ENCODE measurements at places on chromosomes 16 and 17. TPM values are rescaled to one million over a fixed set of nuclear protein-coding genes. Genes with fewer than 3 reads are reported as not detected.

GRCh38 chr16:28010671-28011070 lies 52.8 kb downstream of the GSG1L start:
- H3K27me3 ChIP-seq = peaks cover 14% of the 10 kb centered on the region
- H3K4me3 ChIP-seq = no peak overlapping the region
- DNase-seq = no peak
- H3K27ac ChIP-seq = no peak overlapping the region
- no peaks in the 10 kb centered on the region for H3K4me1 ChIP-seq
- H3K36me3 ChIP-seq = no peaks in the 10 kb centered on the region

Gene SLC35G6
- not detected for total RNA-seq

GRCh38 chr17:2713881-2714280 lies 2.3 kb upstream of the CLUH start:
- DNase-seq = no peak
- no peaks in the 10 kb centered on the region for H3K27me3 ChIP-seq
- peaks cover 29% of the 10 kb centered on the region for H3K4me1 ChIP-seq
- H3K27ac ChIP-seq = no peak overlapping the region
- H3K36me3 ChIP-seq = peaks cover 8% of the 10 kb centered on the region

- DNase-seq = no peak
- no peak overlapping the region for H3K4me3 ChIP-seq
- peaks cover 13% of the 10 kb centered on the region for H3K36me3 ChIP-seq
- H3K4me1 ChIP-seq = peaks cover 63% of the 10 kb centered on the region
Observed at GRCh38 chr17:7019367-7019766, 3.5 kb upstream of the BCL6B start.

DNA sequence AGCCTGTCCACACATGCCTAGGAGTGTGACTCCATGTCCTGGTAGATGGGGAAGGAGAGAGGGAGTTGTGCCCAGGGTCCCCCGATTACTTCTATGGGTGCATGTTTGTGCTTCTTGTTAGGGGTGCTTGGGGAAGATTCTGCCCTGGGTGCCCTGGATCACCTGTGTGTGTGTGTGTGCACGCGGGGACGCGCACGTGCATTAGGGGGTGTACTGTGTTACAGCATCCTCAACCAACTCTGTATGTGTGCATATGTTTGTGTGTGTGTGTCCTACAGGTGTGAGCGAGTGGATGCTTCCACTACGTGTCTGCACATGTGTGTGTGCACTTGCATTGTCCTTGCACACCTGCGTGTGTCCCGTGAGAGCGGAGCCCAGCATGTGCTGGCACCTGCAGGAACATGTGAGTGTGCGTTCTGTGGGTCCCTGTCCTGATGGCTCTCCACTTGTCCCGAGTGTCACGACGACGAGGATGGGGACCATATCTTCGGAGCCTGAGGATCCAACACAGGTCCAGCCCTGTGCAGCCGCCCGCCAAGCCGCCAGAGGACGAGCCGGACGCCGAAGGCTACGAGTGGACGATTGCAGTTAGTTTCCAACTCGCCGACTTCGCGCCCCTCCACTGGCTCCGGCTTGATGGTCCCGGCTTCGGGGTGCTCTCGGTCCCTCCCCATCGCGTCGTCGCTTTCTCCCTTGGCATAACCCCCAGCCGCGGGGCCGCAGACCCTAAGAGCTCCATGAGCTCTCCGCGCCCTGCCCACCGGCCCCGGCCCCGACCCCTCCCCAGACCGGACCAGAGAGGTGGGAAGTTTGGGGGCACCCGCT lies 6.0 kb upstream of the TBC1D3B start:
- H3K36me3 ChIP-seq = no peaks in the 10 kb centered on the region
- no peak overlapping the region for H3K27ac ChIP-seq
- H3K4me3 ChIP-seq = no peak overlapping the region
- H3K4me1 ChIP-seq = no peaks in the 10 kb centered on the region
- H3K27me3 ChIP-seq = peaks cover 11% of the 10 kb centered on the region

DNA sequence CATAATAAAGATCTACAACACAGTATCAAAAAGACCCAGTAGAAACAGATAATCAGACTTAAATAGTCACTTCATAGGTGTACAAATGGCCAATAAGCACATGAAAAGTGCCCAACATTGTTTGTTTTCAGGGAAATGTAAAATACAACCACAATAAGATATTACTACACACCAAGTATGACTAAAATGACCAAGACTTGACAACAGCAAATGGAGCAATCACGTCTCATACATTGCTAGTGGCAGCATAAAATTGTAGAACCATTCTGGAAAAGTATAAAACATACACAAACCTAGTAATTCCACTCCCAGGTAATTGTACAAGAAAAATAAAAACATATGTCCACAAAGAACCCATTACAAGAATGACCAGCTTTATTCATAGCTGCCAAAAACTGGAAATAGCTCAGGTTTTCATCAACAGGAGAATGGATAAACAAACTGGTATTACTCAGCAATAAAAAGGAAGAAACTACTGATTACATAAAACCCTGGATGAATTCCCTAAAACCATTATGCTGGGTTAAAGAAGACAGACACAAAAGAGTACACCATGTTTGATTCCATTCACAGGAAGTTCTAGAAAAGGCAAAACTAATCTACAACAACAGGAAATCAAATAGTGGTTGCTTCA lies 85.6 kb downstream of the TTC19 start:
- no peak overlapping the region for H3K4me3 ChIP-seq
- H3K27me3 ChIP-seq = no peaks in the 10 kb centered on the region
- H3K27ac ChIP-seq = peak overlapping the region; percentile 38

Gene CSH2
- total RNA-seq = not detected

Gene AGRP
- not detected for total RNA-seq
